ENCODE measurements at places on chromosomes 1 and 21. TPM values are rescaled to one million over a fixed set of nuclear protein-coding genes. Genes with fewer than 3 reads are reported as not detected.
A peak's percentile ranks its signal among the peaks of the same experiment; 100 is the strongest.

DNA sequence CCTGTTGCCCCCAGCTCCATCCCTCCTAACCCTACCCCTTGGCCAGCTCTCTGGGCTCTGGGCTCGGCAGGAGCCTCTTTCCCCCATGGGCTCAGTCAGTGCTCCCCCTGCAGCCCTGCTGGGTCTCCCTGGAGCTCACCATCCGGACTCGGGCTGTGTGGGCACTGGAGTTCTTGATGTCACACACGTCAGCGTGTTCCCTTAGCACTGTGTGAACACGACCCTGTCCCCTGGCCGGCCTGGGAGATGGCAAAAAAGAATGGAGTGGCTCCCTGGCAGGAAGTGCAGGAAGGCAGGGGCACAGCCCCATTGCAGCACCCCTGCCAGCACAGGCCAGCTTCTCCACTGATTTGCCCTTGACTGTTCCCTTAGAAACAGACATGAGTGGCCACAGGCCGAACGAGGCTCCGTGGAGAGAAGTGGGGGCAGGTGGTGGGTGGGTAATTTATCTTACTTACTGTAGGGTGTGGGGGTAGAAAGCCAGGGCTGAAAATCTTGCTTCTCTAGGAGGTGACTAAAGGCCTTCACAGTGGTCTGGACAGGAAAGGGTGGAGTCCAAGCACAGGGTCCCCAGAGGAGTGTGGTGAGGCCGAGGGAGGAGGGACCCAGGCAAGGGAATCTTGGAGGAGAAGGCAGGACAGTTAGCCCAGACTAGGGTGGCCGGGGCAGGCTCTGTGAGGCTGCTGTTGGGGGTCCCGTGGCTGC lies 381.7 kb upstream of the VAMP3 start:
- peak; percentile 87 for DNase-seq

DNA sequence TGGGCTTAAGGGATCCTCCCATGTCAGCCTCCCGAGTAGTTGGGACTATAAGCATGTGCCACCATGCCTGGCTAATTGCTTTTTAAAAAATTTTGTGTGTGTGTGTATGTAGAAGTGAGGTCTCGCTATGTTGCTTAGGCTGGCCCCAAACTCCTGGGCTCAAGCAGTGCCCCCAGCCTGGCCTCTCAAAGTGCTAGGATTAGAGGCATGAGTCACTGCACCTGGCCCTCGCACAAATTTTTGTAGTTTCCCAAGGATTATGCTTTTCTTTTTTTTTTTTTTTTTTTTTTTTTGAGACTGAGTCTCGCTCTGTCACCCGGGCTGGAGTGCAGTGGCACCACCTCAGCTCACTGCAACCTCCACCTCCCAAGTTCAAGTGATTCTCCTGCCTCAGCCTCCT lies 144.4 kb upstream of the HNRNPU start:
- DNase-seq, result no peak

- peak; percentile 91 for DNase-seq
Observed at GRCh38 chr1:21932127-21932526, 5.0 kb downstream of the HSPG2 start.

DNA sequence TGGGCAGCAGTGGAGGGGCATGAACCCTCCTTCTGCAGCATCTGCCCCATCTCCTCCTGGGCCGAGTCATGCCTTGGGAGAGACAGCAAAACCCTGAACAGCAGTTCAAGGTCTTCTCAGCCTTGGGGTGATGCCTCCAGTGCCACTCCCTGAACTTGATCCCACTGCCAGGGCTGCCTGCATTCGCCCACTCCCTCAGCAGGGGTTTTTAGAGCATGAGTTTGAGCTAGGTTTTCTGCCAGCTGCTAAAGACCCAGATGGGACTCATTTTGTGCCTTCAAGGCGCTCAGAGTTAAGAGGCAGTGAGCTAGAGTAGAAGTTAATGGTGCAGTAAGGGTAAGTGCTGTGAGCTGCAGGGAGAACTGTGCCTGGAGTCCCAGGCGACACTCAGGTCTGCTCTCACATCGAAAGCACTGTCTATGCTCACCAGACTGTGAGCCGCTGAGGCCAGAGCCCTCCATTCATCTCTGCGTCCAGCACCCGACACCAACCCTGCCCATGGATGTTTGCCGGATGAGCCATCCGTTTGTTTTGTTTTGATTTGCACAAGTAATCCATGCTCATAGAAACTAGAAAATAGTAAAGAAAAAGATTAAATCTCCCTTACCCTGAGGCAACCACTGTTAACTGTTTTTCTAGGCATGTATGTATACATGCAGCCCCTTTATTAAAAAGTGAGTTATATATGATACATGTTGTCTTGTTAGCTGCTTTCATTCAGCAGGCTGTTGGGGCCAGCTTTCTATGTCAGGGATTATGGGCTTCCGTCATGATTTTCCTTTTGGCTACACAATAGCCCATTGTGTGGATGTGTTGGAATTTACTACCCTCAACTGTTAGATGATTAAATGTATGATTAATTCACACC lies 67.8 kb downstream of the VPS26C start:
- DNase-seq, result peak; percentile 86

DNA sequence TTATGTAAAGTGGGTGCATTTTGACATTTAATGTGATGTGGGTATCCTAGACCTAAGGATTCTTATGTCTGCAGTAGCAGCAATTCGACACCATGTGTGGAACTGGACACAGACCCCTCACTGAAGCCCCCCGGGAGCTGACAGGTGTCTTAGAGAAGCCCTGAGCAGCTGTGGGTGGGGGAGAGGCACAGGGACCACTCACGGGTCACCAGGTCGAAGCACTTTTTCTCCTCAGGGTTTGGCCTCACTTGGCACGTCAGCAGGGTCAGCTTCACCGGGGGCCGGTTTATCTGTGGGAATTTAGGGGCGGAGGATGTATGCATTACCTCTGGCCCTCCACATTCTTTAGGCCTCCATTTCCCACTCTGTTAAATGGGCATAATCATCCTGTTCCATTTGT lies 14.0 kb upstream of the TCEA3 start:
- DNase-seq, result no peak

DNA sequence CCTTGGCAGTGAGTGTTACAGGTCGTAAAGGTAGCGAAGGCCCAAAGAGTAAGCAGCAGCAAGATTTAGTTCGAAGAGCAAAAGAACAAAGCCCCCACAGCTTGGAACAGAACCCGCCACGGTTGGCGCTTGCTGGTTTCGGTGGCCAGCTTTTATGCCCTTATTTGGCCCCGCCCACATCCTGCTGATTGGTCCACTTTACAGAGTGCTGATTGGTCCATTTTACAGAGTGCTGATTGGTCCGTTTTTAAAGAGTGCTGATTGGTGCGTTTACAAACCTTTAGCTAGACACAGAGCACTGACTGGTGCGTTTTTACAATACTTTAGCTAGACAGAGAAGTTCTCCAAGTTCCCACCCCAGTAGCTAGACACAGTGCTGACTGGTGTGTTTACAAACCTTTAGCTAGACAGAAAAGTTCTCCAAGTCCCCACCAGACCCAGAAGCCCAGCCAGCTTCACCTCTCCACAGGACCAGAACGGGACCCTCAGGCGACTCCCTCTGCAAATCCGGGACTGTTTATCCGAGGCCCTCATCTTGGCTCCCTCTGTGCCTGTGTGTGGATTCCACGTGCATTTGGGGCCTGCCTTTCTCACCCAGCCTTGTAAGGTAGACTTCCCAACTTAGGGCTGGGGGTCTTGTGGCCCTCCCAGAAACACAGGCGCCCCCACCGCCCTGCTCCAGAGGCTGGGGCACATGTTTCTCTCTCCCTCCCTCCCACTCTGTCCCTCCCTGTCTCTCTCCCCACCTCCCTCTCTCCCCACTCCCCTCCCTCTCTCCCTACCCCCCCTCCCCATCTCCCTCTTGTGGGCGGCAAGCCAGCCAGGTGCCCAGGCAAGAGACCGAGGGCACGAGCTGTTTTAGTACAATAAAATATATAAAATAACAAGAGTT lies 12.6 kb downstream of the FTCD start:
- DNase-seq, result no peak

DNA sequence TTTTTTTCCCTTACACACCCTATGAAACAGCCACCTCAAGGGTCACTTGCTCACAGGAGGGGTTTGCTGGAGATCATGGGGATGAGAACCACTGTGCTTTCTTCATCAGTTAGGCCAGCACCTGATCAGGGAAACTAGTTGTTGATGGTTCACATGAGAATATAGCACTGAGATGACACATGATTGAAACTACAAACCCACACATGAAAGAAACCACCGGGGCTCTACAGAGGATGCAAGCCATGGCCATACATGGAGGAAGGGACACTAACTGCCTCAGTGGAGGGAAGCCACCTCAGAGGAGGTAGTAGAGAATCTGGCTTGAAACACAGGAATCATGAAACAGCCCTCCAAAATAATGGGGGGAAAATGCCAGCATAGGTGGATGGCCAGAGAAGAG lies 63.2 kb downstream of the PRKAB2 start:
- no peak for DNase-seq

The CAMK2N1 gene
- total RNA-seq, result 1.5 TPM

- DNase-seq, result peak; percentile 23
Observed at GRCh38 chr1:87435484-87435883, 106.8 kb downstream of the LMO4 start.

GRCh38 chr1:19990689-19991088 lies 11.3 kb upstream of the PLA2G2A start:
- no peak for DNase-seq

GRCh38 chr1:57632401-57632800 lies 208.5 kb upstream of the DAB1 start:
- DNase-seq, result no peak

The PIP5K1A gene
- 67.7 TPM for total RNA-seq

GRCh38 chr1:195141294-195141693 lies 1466.9 kb downstream of the KCNT2 start:
- no peak for DNase-seq

The PALMD gene
- 5.6 TPM for total RNA-seq

DNA sequence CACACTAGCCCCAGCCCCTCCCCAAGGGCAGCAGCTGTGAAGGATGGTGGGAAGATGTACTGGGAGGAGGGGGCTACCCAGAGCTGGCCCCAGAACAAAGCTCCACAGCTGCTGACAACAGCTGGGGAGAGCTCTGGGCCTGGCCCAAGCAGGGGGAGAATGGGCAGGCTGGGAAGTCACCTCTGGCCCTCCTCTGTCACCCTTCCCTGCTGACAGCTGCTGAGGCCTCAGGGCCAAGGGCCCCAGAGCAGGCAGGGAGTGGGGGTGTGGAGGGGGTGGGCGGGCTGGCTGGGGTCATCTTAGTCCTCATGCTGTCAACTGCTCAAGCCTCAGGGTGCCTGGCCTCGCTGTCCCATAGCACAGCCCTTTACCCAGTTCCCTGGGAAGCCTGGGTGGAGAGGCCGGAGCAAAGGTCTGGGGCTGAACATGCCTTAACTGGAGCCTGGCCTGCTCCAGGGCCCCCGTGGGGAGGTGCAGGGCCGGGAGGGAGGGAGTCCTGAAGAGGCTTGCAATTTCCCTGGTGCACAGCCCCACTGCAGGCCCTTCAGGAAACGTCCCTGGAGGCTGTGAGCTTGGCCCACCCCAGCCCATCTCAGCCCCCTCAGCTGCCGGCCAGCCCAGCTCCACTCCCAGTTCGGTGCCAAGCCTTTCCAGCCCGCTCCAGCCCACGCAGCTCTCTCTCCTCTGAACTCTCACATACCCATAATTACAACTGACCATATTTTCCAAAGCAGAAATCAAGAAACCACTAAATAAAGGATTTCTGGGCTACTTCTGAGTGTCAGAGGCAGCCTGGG lies 25.7 kb downstream of the HSPG2 start:
- DNase-seq, result peak; percentile 82

DNA sequence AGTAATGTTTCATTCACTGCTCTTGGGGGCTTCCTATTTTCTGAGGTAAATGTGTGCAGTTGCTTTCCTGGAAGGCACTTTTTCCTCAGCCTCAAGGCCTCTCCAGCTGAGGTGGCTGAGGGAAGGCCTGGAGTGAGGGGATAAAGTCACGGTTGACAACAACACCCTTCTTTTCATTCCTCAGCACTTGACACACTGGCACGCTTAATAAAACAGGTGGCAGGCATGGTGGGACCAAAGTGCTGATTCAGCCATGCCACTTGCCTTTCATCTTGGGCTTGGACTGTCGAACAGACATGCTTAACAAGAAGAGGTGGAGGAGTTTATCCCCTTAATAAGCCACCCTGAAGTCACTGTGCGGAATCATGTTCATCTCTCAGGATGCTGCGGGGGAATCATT lies 23.6 kb upstream of the GRHL3 start:
- no peak for DNase-seq

- no peak for DNase-seq
Observed at GRCh38 chr1:224744521-224744920, 128.4 kb downstream of the CNIH3 start.

The TTLL10 gene
- not detected for total RNA-seq

- peak; percentile 41 for DNase-seq
Observed at GRCh38 chr1:22154626-22155025, 11.7 kb upstream of the WNT4 start.

GRCh38 chr1:20265250-20265649 lies 25.4 kb upstream of the VWA5B1 start:
- no peak for DNase-seq

The C1QC gene
- total RNA-seq, result 2.2 TPM

GRCh38 chr21:39020751-39021477 lies 162.3 kb downstream of the PSMG1 start:
- peak; percentile 91 for DNase-seq

GRCh38 chr1:76381450-76382097 lies 307.0 kb downstream of the ST6GALNAC3 start:
- DNase-seq, result no peak

DNA sequence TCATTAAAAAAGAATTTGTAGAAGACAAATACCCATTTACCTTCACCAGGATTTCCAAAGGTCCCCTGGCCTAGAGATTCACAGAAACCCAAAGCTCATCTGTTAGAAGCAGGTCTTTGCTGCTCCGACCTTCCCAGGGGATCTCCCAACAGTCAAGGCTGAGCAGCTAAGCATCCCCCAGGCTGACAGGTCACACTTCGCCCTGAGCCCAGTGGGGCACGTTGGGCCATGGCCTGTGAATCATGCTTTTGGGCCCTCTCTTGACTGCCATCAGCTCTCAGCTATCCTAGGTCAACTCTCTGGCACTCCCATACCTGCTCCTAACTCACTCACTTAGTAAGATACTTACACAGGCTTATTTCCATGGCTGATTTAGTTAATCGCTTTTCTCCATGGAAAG lies 157.7 kb downstream of the DSCAM start:
- DNase-seq, result no peak

GRCh38 chr21:45539796-45540600 lies 2.2 kb downstream of the SLC19A1 start:
- peak; percentile 89 for DNase-seq

- DNase-seq, result no peak
Observed at GRCh38 chr1:209405183-209405814, 178.2 kb upstream of the CAMK1G start.

GRCh38 chr1:242017580-242018233 lies 18.8 kb upstream of the MAP1LC3C start:
- DNase-seq, result peak; percentile 58

DNA sequence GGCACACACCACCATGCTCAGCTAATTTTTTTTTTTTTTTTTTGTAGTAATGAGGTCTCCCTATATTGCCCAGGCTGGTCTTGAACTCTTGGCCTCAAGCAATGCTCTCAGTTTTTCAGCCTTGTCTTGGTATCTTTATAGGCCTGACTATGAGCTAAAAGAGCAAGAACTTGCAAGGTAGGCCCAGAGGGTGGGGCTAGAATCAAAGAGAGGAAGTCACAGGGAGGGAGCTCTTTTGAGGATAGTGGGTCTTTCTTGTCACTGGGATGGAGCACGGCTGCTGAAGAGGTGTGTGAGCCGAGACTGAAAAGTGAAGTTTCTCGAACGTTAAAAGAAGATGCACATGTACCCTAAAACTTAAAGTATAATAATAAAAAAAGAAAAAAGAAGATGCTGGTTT lies 260.0 kb upstream of the BEND5 start:
- DNase-seq, result no peak

- peak; percentile 97 for DNase-seq
Observed at GRCh38 chr1:14929547-14930246, 223.8 kb upstream of the TMEM51 start.

The PEAR1 gene
- total RNA-seq, result 17.0 TPM

The ABCG1 gene
- under 0.01 TPM for total RNA-seq

Data from osteoblast (primary cell).